ENCODE measurements at places on chromosomes 12 and 14.

DNA sequence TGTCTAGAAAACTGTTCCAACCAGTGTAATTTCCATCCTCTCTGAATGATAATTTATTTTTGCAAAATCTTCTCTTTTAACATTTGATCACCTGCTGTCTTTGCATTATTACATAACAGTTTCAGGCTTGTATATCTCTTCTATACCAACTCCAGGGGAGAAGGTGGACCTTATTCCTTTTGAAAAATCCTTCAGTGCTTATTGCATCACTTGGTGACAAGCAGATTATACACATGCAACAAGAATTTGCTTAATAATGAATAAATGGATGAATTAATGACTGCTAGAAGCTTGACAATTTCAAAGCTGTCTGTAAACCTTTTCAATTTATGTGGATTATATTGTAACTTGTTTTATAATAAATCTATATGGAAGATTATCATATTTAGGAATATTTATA, 37.3 kb upstream of the C12orf75 start:
- no peak for DNase-seq

- DNase-seq, result no peak
Measured at GRCh38 chr12:31444736-31445135, 118.8 kb upstream of the SINHCAF start.

DNA sequence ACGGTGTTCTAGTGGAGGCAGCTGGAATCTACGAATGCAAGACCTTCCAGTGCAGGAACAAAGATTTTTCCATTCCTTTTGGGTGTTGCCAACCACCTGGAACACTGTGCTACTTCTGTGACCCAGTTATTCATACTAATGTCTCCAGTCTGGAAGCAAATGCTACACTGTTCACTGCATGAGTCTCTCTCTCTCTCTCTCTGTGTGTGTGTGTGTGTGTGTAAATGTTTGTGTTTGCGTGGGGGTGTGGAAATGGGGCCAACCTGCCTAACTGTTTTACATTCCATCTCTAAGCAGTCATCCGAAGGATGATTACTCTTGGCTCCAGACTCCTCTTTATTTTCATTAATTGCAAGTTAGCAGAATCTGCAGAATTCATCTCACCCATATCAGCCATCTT, 29.9 kb upstream of the YBX3 start:
- DNase-seq, result peak; percentile 18

GRCh38 chr14:91238661-91239060, 5.8 kb downstream of the GPR68 start:
- DNase-seq, result no peak

DNA sequence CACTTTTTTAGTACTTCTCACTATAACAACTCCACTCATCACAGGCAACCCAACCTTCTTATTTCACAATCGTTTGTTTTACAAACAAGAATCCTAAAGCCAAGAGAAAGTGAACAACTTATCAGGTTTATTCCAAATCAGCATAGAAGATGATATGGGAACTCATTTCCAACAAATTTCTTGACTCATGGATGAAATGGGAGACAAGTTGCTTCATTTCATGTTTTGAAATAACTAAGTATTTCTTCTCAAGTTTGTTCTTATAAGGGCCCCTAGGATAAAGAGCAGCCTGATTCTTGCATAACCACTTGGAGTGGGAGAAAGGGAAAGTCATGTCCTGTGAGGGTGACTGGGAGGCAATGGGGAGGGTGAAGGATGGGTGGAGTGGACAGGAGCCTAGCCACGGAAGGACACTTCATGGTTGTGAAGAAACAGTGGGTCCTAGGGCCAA, 168.3 kb downstream of the DUSP6 start:
- DNase-seq, result no peak

DNA sequence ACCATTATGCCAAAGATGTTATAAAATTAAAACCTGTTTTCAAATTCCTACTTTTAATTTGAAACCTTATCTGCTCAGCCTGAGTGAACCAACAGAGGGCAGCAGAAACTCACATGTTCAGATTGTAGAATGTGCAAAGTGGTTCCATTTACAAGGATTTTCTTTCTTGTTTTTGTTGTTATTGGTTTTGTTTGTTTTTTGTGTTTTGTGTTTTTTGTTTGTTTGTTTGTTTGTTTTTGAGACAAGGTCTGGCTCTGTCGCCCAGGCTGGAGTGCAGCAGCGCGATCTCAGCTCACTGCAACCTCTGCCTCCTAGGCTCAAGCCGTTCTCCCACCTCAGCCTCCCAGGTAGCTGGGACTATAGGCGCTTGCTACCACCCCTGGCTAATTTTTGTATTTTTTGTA, 22.8 kb upstream of the GARIN2 start:
- DNase-seq, result peak; percentile 54

GRCh38 chr12:104219908-104220404, 4.4 kb downstream of the TXNRD1 start:
- DNase-seq, result peak; percentile 62

DNA sequence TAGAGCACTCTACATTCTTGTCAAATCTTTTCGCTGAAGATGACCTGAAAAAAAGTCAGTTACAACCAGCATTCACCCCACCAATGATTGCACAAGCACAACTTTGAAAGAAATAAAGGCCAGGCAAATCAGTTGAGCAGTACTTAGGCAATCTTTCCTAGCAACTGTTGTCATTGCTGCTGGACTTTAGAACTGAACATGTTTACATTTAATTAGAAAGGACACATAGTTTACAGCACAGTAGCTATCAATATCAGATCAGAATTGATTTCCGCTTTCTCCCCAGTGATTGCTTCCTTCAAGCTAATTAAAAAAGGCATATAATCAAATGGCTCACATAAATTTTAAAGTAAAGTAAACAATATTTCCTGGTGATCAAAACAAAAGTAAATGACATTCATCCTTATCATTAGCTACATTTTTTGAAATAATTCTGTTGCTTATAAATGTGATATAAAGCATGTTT, 128.4 kb downstream of the FOXA1 start:
- DNase-seq, result no peak

GRCh38 chr12:10400829-10401228, 8.7 kb downstream of the KLRC4 start:
- no peak for DNase-seq

DNA sequence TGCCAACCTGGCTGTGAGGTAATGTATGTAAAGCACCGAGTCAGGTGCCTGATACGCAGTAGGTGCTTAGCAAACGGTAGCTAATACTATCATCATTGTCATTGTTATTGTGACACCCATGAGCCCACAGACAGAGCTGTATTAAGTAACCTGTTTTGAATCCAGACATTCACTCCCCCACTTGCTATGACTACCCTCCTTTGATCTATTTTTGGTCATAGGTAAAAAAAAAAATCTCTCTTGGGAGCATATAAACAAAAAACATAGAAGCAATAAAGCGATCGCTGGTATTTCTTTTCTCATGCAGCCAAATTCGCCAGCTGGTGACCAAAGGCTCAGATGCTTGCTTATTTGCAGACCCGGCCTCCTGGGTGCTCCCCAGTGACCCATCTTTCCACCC, 330.2 kb downstream of the DPF3 start:
- no peak for DNase-seq

DNA sequence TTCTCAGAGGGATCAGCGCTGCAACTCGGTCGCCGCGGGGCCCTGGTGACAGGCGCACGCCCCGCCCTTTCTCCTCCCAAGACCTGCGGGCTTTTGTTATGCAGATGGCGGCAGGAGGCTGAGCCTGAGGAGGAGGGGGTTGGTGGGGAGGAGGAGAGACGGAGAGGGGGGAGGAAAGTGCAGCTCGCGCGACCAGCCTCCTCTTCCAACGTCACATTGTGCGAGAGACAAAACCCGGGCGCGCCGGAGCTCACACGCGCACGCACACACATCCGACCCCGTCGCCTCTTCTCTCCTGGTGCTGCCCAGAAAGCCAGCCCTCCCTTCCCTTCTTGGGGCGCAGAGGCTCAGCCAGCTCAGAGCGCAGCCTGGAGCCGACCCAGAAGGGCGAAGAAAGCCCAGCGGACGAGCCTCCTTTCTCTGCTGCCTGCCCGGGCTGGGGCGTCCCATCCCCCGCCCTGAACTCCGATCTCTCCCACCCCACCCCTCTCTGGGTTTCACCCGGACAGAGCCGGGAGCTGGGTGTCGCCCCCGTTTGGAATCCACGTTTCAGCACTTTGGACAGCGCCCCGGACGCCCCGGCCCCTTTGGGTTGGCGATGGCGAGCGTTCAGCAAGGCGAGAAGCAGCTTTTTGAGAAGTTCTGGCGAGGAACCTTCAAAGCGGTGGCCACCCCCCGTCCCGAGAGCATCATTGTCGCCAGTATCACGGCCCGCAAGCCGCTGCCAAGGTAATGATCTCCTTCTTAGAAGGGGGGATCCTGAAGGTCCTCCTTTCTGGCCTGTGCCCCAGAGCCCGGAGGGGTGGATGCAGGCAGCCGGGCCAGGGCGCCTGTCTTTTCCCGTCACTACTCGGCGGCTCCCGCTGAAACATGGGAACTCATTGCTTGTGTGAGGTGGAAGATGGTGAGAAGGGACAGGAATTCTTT, at the start of gene SRRM4:
Gene SRRM4 (plus strand): TSS at position 257 of the 927 bp plus-strand sequence. CDS start 342 bp downstream, at position 599.
- peak; percentile 66 for DNase-seq

- no peak for DNase-seq
Measured at GRCh38 chr12:94128280-94128679, 20.1 kb upstream of the PLXNC1 start.

- no peak for DNase-seq
Measured at GRCh38 chr12:132114667-132115066, 29.5 kb downstream of the DDX51 start.

DNA sequence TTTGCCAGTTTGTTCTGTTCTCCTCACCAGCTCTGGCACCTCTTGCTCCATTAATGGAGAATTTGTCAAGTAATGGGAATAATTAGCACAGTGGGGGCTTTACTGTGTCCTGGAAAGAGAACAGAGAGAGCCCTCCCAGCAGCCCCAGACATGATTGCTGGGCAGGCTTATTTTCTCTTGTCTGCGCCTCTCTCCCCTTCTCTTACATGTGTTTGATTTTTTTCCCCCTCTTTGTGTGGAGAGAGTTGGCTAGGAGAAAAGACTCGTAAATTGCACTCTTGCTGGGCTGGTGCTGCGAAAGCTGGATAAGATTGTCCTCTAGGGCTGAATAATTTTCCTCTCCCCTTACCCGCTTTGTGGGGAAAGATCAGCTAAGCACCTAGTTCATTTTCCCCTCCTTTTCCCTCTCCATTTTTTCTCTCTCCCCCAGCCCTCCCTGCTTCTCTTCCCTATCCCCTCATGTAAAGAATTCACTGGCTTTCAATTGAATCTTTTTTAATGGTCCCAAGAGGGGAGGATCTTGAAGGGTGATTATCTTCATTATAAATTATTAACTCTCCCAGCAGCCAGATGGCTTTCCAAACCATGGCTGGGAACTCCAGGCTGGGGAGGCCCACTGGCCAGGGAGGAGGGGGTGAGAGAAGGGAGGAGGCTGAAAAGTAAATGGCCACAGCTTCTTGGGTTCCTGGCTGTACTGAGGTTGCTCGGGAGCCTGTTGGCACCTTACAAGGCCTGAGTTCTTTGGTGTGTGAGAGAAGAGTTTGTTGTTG, 62.2 kb downstream of the NRXN3 start:
- DNase-seq, result no peak

- peak; percentile 38 for DNase-seq
Measured at GRCh38 chr12:100401660-100402059, 44.8 kb downstream of the SLC17A8 start.

- no peak for DNase-seq
Measured at GRCh38 chr14:62468946-62469345, 576.3 kb downstream of the KCNH5 start.

All from urothelium cell line (cell line).